T-helper 9 cell (primary cell): ENCODE measurements at places on chromosomes 5 and 9.

DNA sequence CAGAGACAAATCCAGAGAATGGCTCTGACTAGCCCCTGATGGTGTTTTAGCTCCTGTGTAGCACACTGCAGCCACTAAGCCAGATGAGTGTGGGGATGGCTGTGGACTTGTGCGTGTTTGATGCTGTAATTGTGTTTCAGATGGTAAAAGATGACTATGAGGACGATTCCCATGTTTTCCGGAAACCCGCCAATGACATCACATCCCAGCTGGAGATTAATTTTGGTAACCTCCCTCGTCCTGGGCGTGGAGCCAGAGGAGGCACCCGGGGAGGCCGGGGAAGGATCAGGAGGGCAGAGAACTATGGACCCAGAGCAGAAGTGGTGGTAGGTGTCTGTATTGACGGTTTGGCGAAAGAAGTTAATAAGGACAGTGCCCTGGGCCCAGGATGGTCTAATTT, 38.0 kb downstream of the HABP4 start:
- no peak for DNase-seq

GRCh38 chr5:181028032-181028819, 11.8 kb upstream of the BTNL9 start:
- no peak for DNase-seq

GRCh38 chr9:109966643-109967368, 186.8 kb downstream of the PALM2AKAP2 start:
- no peak for DNase-seq

GRCh38 chr9:36100532-36100931, 36.0 kb upstream of the GLIPR2 start:
- DNase-seq: no peak

DNA sequence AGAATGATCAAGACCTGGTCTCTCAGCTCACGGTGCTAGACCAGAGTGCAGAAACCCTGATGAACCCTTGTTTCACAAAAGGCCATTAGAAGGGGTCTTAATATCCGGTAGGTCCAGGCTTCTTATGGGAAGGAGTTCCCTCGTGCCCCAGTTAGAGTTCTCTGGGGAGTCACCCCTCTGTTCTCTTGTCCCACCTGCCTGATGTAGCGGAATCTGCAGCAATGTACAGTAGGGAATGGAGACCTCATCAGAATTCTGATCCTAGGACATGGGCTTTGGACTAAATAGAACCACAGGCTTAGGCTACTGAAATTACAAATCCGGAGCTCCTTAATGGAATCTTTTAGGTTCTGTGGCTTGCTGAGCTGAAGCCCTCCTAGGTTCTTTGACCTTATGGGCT, 243.6 kb upstream of the IRX2 start:
- no peak for DNase-seq

- no peak for DNase-seq
Measured at GRCh38 chr9:137023583-137023991, 4.5 kb downstream of the ABCA2 start.

GRCh38 chr9:20872340-20872977, 159.0 kb downstream of the HACD4 start:
- no peak for DNase-seq

DNA sequence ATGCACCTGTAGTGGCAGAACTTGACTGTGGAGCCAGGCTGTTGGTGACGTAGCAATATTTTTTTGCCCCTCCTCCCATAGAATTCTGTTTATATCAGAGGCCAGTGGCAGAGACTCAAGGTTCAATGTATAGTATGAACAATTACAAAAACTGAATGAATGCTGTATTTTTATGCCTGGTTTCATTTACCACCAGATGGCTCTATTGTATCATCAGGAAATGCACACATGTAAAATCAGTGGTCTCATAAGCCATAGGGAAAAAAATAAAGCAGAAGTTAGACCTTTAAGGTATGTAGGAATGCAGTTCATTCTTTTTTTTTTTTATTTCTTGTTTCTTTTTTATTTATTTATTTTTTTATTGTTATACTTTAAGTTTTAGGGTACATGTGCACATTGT, 43.6 kb downstream of the CCDC192 start:
- DNase-seq: no peak

DNA sequence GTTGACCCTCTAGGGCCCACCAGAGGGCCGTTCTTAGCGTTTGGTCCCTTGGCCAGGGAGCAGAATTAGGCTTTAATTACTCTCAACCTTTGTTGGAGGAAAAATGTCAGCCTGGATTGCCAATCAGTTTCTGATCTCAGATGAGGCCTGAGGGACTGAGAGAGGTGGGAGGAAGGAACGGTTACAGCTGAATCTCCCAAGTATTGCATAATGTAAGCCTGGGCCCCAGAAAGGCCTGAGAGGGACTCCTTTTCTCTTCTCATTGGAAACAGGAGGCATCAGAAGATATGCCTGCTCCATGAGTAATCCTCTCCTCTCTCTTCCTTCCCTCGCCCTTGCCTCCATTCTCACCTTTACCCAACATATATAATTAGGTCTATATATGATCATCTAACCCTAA, 105.7 kb downstream of the INSYN2B start:
- no peak for DNase-seq

DNA sequence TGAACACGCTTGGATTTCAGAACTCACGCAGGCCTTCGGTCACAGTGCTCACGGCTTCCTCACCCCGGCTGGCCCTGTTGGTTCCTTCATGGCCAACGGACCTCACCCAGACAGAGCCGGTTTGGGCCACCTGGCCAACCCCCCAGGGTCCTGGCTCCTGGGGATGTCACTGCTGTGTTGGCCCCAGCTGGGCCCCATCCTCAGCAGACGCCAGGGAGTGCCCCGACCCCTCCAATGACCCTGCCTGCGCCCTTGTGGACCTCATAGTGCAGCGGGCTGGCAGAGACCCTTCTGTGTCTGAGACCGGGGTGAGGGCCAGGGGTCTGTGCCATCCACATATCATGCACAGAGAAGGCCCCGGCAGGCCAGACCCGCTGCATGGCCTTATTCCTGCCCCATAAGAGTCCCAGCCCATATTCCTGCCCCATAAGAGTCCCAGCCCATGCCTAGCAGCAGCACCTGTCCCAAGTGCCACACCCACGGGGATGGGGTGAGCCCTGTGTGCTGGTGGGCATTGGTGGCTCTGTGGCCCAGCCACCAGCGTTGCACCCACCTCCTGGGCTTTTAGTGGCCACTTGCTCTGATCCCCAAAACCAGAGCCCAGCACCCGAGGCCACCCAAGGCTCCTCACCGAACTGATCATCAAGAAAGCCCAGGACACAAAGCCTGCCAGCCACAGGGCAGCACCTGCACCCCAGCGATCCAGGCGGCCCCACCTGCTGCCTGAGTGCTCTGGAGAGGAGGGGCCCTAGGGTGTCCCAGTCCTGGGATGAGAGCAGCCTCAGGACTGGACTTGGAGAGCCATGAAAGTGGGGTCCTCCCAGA, 1.3 kb upstream of the LPCAT1 start:
- DNase-seq: no peak
